ENCODE measurements at places on chromosomes 4 and X.

- no peak for DNase-seq
Measured at GRCh38 chr4:65033899-65034298, 624.6 kb upstream of the TECRL start.

- no peak for DNase-seq
Measured at GRCh38 chr4:2852481-2852921, 8.9 kb downstream of the ADD1 start.

GRCh38 chrX:95729401-95729800 lies 955.2 kb upstream of the DIAPH2 start:
- DNase-seq, result no peak

DNA sequence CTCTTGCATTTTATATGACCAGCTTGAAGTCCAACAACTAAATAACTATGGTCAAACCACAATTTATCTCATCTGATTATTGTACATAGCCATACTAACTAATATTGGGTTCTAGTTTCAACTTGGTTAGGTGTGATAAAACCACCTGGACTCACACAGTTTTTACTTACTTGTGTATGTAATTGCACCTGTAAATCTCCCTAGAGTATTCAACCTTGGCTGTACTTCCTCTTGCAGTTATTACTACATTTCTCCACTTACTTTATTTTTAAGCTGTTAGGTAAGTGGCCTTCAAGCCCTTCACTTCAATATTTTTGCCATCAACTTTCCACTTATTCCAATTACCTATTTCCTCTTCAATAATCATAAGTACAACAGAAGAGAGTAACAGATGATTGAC lies 115.8 kb upstream of the ANKRD50 start:
- DNase-seq, result no peak

DNA sequence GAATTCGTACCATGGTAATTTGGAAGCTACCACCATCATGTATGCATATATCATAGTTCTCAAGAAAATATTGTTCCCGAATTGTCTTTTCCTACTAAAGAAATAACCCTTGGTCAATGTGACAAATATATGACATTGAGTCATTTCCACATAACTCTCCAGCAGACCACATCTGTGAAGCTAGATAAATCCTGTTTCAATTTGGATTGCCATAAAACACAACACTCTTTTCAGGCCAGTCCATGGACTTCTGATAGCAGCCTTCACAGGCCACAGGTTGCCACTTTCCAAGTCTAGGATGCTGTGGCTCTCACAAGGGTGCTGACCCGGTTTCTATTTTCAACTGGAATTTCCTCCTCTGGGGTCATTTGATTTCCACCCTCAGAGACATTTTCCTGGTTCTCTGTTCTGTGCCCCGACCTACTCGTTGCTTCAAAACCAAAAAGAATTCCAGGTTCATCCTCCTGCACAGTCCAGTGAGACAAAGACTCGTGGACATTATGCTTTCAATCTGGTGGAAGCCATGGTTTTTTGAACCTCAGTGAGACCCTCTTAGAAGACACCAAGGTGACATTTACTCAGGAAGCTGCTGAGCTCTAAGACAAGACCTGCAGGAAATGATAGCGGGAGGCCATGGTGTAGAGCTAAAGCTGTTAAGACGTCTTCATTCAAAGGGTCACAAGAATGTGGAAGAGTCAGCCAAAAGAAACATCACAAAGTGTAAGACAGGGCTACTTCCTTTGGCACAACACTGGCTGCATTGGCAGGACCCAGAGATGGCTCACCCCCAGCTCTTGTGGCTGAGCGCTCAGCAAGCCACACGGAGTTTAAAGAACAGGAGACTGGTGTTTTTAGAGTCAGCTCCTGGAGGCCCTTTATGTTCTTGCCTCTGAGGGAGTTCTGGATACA lies 119.8 kb downstream of the AMELX start:
- DNase-seq, result no peak

DNA sequence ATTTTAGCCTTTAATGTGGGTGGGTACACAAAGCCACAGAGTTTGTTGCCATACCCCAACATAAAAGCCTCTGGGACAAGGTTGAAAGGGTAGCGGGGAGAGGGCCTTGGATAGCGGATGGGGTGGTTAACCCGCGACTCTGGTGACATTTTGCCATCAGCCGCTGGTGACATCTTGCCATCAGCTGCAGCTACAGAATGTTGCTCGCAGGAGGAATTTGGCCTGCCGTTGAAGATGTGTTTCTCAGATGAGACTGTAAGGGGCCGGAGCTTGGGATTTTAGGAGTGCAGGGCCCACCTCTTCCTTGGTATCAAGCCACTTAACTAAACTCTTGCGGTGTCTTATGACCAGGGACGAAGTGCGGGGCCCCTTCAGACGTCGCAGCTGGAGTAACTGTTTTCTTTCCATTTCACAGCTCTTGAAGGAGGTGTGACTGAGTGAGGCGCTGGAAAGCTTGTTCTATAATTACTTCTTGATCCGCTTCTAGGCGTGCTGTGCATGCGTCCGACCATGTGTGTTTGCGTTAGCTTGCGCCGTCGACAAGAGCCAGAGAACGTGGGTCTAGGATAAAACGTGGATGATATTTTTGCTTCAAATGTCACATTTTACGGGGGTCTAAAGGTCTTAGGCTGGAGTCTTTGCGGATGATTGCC lies 820 bp upstream of the RASL11B start:
- no peak for DNase-seq
